Stimulated activated naive B cell treated with anti-CD40 and anti-IgM and Interleukin-4, amounts not matched to agents 10 μg/mL and 1 μg/mL and 100 μg/mL, for 72 hours (primary cell): ENCODE measurements at places on chromosomes 7 and 10.

DNA sequence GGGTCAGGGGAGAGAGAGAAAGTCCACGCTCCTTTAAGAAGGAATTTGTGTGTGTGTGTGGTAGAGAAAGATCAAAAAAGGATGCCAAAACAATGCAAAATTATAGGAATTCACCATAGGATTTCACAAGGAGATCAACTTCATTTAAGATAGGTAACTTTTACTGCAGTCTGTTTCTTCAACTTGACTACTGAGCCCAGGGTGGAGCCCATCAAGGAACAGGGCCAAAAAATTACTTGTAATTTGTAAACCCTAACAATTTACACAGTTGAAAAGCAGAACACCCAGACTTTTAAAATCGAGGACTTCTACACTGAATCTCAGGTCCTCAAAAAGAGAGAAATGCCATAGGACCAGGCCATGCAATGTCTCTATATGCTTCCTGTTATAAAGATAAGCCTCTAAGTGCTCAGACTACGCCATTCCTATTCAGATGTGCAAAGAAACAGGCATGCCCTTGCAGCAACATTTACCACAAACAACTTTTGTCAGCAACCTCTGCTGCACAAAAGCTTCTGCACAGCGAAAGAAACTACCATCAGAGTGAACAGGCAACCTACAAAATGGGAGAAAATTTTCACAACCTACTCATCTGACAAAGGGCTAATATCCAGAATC, 10.6 kb upstream of the GIMAP4 start:
- H3K36me3 ChIP-seq, result peaks cover 2% of the 10 kb centered on the region
- H3K4me1 ChIP-seq, result no peaks in the 10 kb centered on the region
- peaks cover 8% of the 10 kb centered on the region for H3K27me3 ChIP-seq

DNA sequence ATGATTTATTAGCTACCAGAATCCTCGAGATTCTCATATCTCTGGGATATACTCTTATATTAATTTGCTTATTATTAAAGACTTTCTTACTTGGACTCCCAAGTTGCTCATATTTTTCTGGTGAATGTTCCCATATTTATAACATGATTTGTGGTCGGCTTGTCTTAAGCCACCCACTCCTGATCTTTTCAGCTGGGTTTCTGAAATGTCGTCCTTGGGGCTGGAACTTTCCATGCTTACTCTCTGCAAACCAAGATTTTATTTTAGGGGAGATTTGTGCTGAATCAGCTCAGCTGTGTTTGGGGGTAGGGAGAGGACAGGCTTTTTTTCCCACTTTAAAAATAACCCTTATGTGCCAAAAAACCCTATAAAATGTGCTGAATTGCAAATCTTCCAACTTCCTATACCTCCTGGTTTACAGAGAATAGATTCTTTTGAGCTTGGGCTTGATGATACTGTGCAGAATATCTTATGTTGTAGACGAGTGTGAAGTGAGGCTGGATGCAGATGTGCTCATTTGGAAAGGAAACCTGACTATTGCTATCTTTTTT, 162.1 kb downstream of the SND1 start:
- no peak overlapping the region for H3K4me3 ChIP-seq
- H3K27ac ChIP-seq, result peak overlapping the region; percentile 57
- H3K27me3 ChIP-seq, result no peaks in the 10 kb centered on the region

DNA sequence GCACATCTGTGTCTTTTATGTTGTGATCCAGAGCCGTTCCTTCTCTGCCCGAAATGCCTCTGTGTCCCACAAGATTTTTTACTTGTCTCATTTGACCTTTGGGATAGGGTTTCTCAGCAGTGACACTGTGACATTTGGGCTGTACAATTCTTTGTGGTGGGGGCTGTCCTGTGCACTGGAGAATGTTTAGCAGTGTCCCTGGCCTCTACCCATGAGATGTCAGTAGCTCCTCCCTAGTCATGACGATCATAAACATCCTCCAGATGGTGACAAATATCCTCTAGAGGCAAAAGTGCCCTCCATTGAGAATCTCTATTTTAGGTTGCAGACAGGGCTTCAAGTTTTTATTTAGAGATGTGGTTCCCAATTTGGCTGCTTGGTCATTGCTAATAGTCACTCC, 91.3 kb downstream of the PPP1R17 start:
- no peaks in the 10 kb centered on the region for H3K36me3 ChIP-seq
- no peak overlapping the region for H3K27ac ChIP-seq
- H3K27me3 ChIP-seq, result peaks cover 5% of the 10 kb centered on the region
- no peak overlapping the region for H3K4me3 ChIP-seq
- no peaks in the 10 kb centered on the region for H3K4me1 ChIP-seq

GRCh38 chr10:115849197-115849596, 423.8 kb downstream of the GFRA1 start:
- H3K36me3 ChIP-seq, result no peaks in the 10 kb centered on the region
- no peaks in the 10 kb centered on the region for H3K27me3 ChIP-seq
- DNase-seq, result no peak
- no peak overlapping the region for H3K27ac ChIP-seq

- H3K36me3 ChIP-seq, result no peaks in the 10 kb centered on the region
- peaks cover 5% of the 10 kb centered on the region for H3K27me3 ChIP-seq
- DNase-seq, result no peak
- peaks cover 15% of the 10 kb centered on the region for H3K4me1 ChIP-seq
- H3K4me3 ChIP-seq, result no peak overlapping the region
Measured at GRCh38 chr10:62830679-62831078, 14.5 kb upstream of the EGR2 start.

- H3K4me3 ChIP-seq, result no peak overlapping the region
- H3K27me3 ChIP-seq, result peaks cover 15% of the 10 kb centered on the region
- H3K36me3 ChIP-seq, result no peaks in the 10 kb centered on the region
- no peaks in the 10 kb centered on the region for H3K4me1 ChIP-seq
Measured at GRCh38 chr7:3695602-3696001, 394.6 kb downstream of the SDK1 start.

DNA sequence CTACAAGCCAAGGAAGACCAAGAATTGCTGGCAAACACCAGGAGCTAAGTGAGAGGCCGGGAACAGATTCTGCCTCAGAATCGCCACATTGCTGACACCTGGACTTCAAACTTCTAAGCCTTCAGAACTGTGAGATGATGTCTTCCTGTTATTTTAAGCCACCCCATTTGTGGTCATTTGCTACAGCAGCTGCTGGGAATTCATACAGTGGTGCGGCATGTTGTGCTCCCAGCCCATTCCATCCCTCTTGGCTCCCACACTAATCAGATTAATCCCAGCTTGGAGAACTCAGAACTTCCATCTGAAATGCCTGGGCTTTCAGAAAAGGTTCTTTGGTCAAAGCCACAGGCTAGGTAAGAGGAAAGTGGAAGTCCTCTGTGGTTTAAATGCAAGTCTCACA, 24.9 kb downstream of the TCAF1 start:
- no peak overlapping the region for H3K4me3 ChIP-seq
- peaks cover under 1% of the 10 kb centered on the region for H3K27me3 ChIP-seq
- no peak overlapping the region for H3K27ac ChIP-seq

- H3K36me3 ChIP-seq, result no peaks in the 10 kb centered on the region
- no peak overlapping the region for H3K27ac ChIP-seq
- no peaks in the 10 kb centered on the region for H3K27me3 ChIP-seq
- H3K4me1 ChIP-seq, result no peaks in the 10 kb centered on the region
- H3K4me3 ChIP-seq, result no peak overlapping the region
Measured at GRCh38 chr10:56139405-56139804, 221.7 kb downstream of the ZWINT start.

- H3K4me3 ChIP-seq, result no peak overlapping the region
- H3K4me1 ChIP-seq, result no peaks in the 10 kb centered on the region
- no peak overlapping the region for H3K27ac ChIP-seq
- DNase-seq, result no peak
- H3K36me3 ChIP-seq, result no peaks in the 10 kb centered on the region
Measured at GRCh38 chr7:120180221-120180620, 92.8 kb upstream of the KCND2 start.

GRCh38 chr7:155574556-155575290, 28.4 kb upstream of the CNPY1 start:
- H3K27ac ChIP-seq, result no peak overlapping the region
- no peak for DNase-seq
- no peak overlapping the region for H3K4me3 ChIP-seq
- H3K36me3 ChIP-seq, result no peaks in the 10 kb centered on the region
